Suprapubic skin (tissue), 4 donors: ENCODE measurements at places on chromosomes 2 and 18. TPM values are rescaled to one million over a fixed set of nuclear protein-coding genes. Genes with fewer than 3 reads are reported as not detected.

GRCh38 chr18:48801728-48802542, 148.8 kb downstream of the SMAD7 start:
- H3K36me3 ChIP-seq: peaks cover 3% of the 10 kb centered on the region
- H3K4me1 ChIP-seq: peaks cover 12% of the 10 kb centered on the region
- no peak overlapping the region for H3K27ac ChIP-seq
- H3K4me3 ChIP-seq: no peak overlapping the region

DNA sequence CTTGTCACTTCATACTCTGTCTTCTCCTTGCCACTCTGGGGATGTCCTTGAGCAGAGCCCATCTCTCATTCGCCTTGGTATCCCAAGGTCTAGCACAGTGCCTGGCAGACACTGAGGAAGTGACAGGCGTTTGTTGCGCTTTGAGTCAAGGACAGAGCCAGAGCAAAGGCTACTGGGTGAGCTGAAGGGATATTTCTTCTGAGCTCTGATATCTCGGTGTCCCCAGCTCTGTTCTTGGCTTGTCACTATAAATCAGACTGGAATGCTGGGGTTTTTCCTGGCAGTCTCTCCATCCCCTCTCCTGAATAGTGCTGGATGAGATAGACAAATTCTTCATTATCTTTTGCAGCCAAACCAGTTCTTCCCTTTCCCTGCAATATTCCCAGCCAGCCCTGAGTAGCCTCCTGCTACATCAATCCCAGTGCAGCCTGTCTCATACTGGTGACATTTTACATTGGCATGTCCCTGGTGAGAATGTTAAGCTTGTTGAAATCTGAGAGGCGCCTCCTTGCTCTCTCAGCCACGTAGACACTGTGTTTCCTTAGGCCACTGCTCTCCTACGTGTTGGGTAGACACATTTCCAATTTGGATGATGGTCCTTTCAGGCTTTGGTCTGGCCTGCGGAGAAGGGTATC, 61.7 kb downstream of the CTIF start:
- H3K4me1 ChIP-seq: no peaks in the 10 kb centered on the region
- no peaks in the 10 kb centered on the region for H3K27me3 ChIP-seq
- no peak for DNase-seq
- H3K4me3 ChIP-seq: no peak overlapping the region

- no peak overlapping the region for H3K4me3 ChIP-seq
- no peaks in the 10 kb centered on the region for H3K36me3 ChIP-seq
- no peak overlapping the region for H3K27ac ChIP-seq
- no peak for DNase-seq
These were observed 71.8 kb upstream of the CABLES1 start for GRCh38 chr18:23063502-23063901.

- no peak overlapping the region for H3K4me3 ChIP-seq
- H3K4me1 ChIP-seq: no peaks in the 10 kb centered on the region
- no peaks in the 10 kb centered on the region for H3K27me3 ChIP-seq
- H3K36me3 ChIP-seq: no peaks in the 10 kb centered on the region
- no peak overlapping the region for H3K27ac ChIP-seq
These were observed 9.7 kb downstream of the TCF23 start for GRCh38 chr2:27158468-27158867.

DNA sequence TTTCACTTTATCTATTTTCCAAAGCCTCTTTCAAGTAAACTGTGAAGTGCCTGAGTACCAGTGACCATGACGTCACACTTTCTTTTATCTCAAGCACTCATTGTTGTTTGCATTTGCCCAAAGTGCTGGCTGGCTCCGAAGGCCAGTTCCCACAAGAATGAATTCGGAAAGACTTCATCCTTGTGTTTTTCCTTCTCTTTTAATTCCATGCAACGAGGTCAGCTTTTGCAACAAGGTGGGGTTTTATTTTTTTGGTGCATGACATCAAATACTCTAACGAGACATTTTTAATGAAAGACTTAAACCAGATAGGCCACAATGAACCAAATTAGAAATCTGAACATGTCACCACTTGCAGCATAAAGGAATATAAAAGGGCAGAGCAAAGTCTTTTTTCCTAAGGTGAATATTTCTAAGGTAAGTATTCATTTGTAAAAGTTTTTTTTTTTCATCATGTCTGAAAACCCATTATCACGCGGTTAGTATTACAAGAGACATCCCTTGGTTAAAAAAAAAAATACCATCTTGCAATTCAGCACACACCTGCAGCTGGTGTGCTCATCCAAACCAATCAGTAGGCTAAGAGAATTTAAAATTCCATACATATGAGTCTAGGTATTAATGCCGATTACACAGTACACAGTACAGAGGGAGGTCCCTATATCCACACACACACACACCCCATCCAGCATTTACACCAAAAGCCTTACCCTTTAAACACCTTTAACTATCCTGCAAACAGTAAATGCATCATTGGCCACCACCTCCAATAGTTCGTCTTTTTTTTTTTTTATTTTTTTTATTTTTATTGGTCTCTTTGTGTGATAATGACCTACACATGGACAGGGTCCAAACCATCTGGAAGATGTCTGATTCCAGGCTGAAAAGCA, 2.3 kb downstream of the ARL4C start:
- H3K36me3 ChIP-seq: no peaks in the 10 kb centered on the region
- peak overlapping the region; percentile 70 for H3K4me3 ChIP-seq
- H3K27ac ChIP-seq: peak overlapping the region; percentile 93
- no peaks in the 10 kb centered on the region for H3K27me3 ChIP-seq
- peaks cover 33% of the 10 kb centered on the region for H3K4me1 ChIP-seq
- DNase-seq: no peak

The AGXT gene
- not detected for total RNA-seq

The GRB14 gene
- 7.9 TPM for total RNA-seq

DNA sequence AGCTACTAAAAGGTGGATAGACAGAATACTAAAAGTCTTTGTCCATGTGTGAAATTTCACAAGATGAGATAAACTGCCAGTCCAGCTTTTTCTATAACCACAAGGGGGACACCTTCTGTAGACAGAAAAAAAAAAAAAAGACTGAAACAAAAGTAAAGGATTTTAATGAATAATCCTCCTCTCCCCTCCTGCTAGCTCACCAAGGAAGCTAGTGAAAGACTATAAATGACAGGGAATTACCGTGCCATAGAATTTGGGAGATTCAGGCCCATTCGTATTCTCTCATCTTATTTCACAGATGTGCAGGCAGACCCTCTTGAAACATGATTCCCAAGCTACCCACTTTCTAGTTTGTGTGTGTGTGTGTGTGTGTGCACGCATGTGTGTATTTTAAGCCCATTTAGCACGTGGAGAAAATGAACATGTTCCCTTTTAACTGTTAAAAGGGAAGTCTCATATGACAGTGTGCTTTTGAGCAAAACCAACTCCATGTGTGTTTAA, 36.3 kb upstream of the SLC8A1 start:
- DNase-seq: no peak
- H3K4me3 ChIP-seq: no peak overlapping the region
- H3K4me1 ChIP-seq: peaks cover 13% of the 10 kb centered on the region
- H3K36me3 ChIP-seq: no peaks in the 10 kb centered on the region

GRCh38 chr18:8221452-8221851, 387.8 kb upstream of the RAB12 start:
- no peak for DNase-seq
- no peak overlapping the region for H3K4me3 ChIP-seq
- H3K4me1 ChIP-seq: no peaks in the 10 kb centered on the region

DNA sequence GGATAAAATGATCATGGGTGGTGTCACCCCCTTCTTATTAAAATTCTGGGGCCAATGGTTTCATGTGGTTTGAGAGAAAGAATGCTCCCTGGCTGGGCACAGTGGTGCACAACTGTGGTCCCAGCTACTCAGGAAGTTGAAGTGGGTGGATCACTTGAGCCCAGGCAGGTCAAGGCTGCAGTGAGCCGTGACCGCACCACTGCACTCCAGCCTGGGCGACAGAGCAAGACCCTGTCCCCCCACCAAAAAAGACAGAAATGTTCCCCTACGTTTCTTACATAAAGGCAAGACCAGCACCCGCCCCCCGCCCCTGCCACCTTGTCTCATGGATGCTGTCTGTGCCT, 53.0 kb upstream of the ID2 start:
- no peaks in the 10 kb centered on the region for H3K4me1 ChIP-seq
- no peaks in the 10 kb centered on the region for H3K27me3 ChIP-seq
- H3K4me3 ChIP-seq: no peak overlapping the region
- peak; percentile 26 for DNase-seq

The SPEG gene
- total RNA-seq: 6.5 TPM

The ALPP gene
- not detected for total RNA-seq
